ENCODE measurements at places on chromosomes 7 and 10.

DNA sequence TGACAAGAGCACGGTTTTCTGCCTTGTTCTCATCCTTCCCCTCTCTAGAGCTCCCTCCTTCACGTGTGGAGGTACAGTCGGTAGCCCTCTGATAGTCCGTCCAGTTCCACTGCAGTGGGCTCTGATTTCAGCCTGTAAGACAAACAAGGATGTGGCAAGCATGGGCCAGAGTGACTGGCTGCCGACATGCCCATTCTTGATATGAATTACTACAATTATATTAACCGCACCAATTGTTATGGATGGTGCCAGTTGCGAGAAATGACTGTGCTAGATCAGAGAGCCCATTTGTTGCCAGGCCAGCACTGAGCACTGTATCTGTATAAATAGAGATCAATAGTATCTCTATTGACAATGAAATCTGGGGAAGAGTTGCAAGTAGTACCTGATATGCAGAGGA lies 146.6 kb downstream of the CHN2 start:
- DNase-seq: no peak

- no peak for DNase-seq
Measured at GRCh38 chr10:35232527-35232926, 103.8 kb upstream of the CCNY start.

DNA sequence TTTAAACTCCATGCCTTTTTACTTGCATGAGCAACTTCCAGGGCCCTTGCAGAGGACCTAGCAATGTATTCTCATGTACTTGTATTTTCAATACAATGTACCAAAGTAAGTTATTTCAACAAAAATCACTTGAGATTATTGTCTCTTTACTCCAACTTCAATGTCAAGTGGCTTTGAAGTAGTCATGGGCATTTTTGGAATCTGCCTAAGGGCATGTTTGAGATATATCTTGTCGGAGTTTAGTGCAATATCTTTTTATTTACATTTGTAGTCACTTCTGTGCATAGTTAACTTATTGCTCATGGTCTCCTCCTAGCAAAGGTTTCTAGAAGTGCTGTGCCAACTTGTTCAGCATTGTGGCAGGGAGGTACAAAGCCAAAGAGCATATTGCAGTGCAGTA lies 508.7 kb upstream of the SEMA3D start:
- no peak for DNase-seq

GRCh38 chr10:3494131-3494837 lies 290.7 kb downstream of the KLF6 start:
- DNase-seq: no peak

DNA sequence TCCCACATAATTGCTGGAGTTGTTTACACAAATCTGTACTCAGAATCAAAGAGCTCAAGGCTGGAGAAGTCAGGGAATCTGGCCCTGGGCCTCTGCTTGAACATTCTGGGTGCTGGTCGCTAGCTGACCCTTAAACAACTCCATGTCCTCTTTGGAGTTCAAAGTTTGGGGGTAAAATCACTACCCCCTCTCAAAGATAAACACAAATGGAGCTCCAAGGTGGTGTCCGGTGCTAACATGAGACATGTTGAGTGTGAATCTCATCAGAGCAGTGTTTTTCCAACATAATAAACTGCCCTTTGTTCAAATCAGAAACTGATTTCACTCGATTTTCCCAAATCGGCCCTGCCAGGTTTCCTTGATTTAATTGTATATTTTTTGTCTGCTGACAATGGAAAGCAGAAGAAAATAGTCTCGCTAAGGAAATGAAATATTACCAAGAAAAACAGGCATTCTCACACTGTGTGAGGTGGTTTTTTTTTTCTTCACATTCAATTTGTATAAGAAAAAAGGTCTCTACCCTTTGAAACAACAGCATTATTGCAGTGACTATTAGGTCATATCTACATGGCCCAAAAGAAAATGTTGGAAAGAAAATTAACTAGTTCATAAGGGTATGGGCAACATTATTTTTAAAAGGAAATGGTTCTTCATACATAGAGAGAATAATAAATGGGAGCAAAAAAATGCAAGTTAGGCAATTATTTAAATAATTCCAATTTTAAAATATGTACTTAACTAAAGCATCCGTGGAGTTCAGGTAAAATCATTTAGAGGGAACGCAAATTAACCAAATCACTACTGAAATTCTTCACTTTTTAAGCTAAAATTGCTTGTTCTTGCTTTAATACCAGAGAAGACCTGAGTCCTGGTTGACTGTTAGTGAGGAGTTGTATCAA lies 56.1 kb upstream of the CAPZA2 start:
- no peak for DNase-seq

- no peak for DNase-seq
Measured at GRCh38 chr7:33733870-33734650, 171.3 kb upstream of the BMPER start.

- DNase-seq: no peak
Measured at GRCh38 chr7:139725077-139725476, 52.7 kb downstream of the HIPK2 start.

DNA sequence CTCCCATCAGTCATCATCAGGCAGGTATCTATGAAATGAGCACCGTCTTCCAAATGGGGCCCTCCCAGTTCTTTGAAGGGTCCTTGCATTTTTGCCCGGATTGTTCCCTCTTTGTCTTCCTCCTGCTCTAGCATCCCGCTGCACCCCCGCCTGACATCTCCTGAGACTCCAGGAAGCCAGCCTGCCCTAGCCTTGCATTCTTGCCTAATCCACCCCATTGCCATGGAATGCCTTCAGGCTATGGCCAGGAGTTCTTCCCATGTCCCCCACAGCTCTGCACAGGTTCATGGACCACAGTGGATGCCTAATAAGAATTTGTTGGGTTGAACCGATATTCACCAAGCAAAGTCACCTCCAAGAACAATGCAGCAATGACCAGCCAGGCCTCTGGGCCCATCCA lies 62.1 kb downstream of the ZMIZ1 start:
- DNase-seq: no peak

- no peak for DNase-seq
Measured at GRCh38 chr10:118305730-118306129, 36.4 kb downstream of the FAM204A start.

DNA sequence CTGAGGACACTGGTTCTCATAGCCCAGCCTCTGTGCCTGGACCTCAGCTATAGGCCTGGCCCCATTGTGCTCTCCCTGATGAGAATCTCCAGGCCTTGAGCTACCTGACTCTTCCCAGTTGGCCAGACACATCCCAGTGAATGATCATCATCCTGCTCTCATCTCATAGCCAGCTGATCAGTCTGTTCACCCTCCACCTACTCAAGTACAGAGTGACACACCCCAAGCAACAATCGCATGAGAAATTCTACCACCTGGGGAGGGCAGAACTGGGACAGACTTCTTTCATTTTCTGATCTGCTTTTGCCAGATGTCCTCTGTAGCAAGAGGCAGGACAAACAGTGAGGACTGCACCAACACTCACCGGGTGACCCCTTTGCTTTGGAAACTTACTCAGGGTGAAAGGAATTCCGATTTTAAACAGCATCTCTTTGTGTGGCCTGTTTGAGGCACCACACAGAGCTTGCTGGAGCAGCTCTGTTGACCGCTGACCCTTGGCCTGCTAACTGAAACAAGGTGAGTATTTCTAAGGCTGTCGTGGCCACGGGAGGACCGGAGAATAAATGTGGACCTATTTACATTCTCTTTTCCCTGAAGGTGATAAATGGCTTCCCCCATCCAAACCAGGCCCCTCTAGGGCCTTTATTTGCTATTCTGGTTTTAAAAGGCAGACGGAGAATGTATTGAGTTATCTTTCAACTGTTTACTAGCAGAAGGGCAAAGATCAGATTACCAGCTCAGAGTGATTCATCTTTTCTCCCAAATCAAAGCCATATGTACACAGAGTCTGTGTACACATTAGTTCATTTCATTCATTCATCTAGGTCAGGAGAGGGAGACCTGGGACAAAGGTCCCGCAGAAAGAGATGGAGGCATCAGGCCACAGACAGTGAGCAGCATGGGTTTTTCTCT lies 181.4 kb upstream of the TNS3 start:
- DNase-seq: no peak

GRCh38 chr7:112933598-112933997 lies 143.4 kb upstream of the TMEM168 start:
- DNase-seq: no peak

DNA sequence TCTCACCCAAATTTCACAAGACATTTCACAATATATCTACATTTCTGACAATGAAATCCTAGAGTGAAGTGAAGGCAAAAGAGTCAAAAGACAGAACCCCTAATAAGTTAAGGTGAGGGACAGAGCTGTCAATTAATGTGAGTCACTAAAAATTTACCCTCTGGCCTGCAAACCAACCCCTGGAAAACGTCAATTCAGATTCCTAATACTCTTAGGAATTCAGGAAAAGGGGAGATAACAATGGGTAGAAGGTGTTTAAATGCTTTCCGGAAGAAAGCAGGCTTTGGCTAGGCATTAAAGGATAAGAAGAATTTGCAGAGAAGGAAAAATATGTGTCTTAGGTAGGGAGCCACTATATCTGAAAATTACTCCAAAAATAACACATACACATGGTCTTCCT lies 299.6 kb downstream of the INHBA start:
- no peak for DNase-seq

GRCh38 chr10:62072901-62073300 lies 171.4 kb downstream of the ARID5B start:
- no peak for DNase-seq

- DNase-seq: no peak
Measured at GRCh38 chr7:13115855-13116254, 428.4 kb downstream of the ARL4A start.

- no peak for DNase-seq
Measured at GRCh38 chr7:15303357-15303756, 258.5 kb downstream of the AGMO start.

DNA sequence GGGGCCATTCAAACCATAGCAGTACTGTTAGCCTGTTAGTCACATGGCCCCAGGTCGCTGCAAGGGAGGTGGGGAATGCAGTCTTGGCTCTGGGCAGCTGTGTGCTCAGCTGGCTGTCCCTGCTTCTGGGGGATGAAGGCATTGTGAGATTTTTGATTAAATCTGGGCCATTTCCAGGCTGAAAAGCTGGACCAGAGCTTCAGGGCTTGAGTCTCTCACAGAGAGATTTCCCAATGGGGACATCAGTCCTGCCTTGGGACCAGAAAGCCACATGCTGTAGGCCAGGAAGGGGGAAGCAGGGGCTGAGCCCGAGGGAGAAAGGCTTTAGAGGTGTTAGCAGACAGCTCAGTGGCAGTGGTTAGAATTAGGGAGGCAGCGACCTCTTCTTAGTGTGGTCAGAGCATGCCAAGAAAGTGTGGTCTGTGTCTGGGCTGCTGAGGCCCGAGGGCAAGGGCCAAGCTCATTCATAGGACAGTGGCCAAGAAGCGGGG lies 33.6 kb downstream of the PALD1 start:
- no peak for DNase-seq

- DNase-seq: no peak
Measured at GRCh38 chr7:78684201-78684600, 769.3 kb downstream of the MAGI2 start.

GRCh38 chr7:149524394-149524793 lies 26.8 kb upstream of the ZNF746 start:
- no peak for DNase-seq

- DNase-seq: no peak
Measured at GRCh38 chr10:33617381-33618080, 283.1 kb upstream of the NRP1 start.

GRCh38 chr7:80900583-80901576 lies 18.0 kb downstream of the SEMA3C start:
- no peak for DNase-seq

DNA sequence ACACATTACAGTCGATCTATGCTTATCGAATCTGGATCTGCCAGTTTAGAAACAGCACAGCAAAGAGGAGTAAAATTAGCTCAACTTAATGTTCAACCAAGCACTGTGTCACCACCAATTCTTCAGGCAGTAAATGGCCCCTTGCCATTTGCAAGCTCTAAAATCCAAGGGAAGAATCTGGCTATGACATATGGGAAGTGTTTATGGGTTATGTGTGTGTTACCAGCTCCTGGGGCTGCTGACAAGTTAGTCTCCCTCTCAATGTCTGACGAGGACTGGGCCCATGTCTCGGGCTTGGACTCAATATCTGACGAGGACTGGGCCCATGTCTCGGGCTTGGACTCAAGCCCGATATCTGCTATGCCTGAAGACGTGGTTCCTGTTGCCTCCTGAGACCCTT lies 5.7 kb upstream of the ITIH2 start:
- DNase-seq: no peak

DNA sequence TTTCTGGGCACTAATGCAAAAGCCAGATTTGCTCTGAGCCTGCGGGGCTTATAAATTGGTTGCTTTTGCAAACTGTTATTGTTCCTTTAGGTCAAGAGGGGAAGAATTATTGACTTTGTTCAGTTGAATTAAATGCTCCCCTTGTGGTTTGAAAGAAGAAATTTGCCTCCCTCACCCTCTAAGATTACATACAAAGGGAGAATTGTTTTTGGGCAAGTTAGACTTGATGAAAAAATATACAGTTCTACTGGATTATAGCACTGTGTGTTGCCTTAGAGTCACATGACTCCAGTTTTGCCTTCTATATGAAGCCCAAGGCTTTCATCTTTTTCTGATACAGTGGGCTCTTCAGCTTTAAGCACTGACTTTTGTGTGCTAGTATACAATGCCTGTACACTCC lies 1265.8 kb upstream of the LRRTM3 start:
- DNase-seq: no peak

GRCh38 chr10:104318810-104319741 lies 19.2 kb downstream of the ITPRIP start:
- DNase-seq: no peak

DNA sequence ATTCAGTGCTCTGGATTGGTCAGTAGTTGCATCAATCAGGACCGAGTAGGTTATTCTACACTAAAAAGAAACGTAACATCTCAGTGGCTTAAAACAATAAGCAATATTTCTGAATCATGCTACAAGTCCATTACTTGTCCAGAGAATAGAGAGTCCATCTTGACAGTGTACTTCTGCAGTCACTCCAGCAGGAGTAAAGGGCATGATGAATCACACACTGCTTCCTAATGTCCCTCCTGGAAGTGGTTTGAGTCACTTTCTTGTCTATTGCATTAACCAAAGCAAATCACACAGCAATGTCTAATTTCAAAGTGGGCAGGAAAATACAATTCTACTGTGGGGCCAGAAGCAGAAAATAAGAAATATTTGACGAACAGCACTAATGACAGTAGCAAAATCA lies 124.8 kb downstream of the TSPAN12 start:
- no peak for DNase-seq

DNA sequence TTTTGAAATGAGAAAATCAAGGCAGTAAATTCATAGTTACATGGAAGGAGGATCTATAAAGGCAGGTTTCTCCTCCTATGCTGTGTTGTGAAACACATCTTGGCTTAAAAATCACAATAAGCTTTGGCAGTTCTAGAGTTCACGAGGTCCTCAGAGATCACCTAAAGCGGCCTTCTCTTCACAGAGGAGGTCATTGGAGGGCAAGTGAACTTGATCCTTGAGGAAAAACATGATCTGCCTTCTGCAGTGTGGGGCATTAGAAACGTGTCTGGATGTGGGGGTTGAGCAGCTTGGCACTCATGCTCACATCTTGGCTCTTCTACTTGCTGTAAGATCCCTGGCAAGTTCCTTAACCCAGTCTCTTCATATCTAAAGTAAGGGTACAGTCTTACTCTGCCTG lies 96.1 kb upstream of the BMPER start:
- DNase-seq: no peak

- no peak for DNase-seq
Measured at GRCh38 chr10:71414359-71414758, 17.6 kb downstream of the CDH23 start.

- DNase-seq: no peak
Measured at GRCh38 chr10:106765241-106765754, 399.2 kb downstream of the SORCS1 start.

GRCh38 chr7:128793181-128793547 lies 1.4 kb downstream of the CCDC136 start:
- DNase-seq: no peak

Measured in GF-D8 (cell line).